ENCODE measurements at places on chromosomes 4 and X.

GRCh38 chrX:15512401-15512965 is 11.9 kb downstream of the BMX start:
- DNase-seq, result no peak

- DNase-seq, result no peak
Observed at GRCh38 chr4:44146516-44146915, 302.1 kb downstream of the KCTD8 start.

DNA sequence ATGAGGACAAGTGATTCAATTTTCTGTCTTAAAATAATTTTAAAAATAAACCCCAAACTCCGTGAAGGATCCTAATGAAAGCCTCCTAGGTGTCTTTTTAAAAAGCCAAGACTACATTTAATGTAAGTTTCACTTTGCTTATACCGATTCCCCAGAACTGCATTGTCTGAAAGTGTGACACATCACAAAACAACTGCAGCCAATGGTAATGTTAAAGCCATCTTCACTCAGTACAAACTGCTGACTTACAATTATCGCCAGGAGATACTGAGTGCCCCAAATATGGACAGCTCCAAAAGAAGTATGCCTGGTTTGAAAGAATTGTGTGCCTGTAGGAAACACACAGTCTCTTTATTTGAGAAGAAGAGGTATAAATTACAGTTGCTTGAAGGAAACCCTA is 73.7 kb upstream of the SPANXB1 start:
- DNase-seq, result no peak

DNA sequence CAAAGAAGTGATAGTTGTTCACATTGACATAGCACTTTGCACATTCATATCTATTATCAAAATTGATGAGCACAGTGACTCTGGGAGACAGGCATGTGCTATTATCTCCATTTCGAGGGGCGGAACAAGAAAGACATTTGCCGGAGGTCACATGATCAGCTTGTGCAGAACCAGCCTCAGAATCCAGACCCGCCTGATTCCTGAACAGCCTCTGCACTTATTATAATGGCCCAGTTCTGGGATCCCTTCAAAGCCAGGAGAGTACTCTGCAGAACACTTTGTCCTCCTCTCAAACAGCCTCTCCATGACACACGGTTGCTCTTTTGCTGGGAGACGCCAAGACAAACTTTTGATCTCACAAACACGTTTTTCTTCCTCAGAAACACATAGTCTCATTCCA is 48.4 kb downstream of the RWDD4 start:
- DNase-seq, result no peak

All from activated naive CD4-positive, alpha-beta T cell (primary cell).